ENCODE measurements at places on chromosomes 7 and 10.
A peak's percentile ranks its signal among the peaks of the same experiment; 100 is the strongest.

GRCh38 chr7:191981-192649 lies at the start of gene FAM20C:
Gene FAM20C (plus strand): TSS chr7:192571. CDS start chr7:193200, 629 bp downstream.
- peak; percentile 79 for DNase-seq

- no peak for DNase-seq
Observed at GRCh38 chr7:7707246-7707645, 11.2 kb downstream of the RPA3 start.

DNA sequence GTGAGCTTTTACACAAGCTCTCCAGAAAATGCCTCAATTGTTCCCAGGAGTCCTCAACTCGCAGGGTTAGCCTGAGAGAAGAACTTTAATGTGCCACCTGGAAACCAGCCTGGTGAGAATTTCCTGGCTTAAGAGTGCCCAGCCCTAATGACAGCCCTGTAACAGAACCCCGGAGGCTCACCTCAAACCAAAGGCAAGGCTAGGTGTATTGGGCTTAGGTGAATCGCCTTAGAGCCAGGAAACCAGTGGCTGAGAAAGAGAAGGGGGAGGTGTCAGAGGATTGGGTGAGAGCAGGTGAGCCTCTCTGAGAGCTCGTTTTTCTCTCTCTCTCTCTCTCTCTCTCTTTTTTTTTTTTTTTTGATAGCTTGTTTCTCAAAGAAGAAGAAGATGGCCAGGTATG lies 7.3 kb downstream of the OCM2 start:
- DNase-seq, result no peak

DNA sequence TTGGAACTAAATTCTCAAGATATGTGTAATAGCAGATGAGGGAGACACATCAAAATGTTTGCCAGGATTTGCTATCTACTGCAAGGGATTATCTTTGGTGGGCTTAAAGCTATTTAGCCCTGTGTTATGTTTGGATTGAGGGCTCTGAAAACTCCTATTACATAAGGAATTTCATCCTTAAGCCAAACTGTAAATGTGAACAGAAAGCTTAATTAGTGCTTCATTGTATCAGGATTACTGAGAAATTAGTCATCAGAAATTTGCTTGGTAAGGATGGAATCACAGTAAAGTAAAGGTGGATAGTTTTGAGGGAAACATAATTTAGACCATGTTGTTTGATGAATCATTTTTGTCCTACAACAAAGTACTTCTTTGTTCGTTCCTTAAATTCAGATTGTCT lies 8.3 kb downstream of the ANKRD7 start:
- peak; percentile 46 for DNase-seq

- no peak for DNase-seq
Observed at GRCh38 chr7:91107460-91107859, 156.8 kb upstream of the FZD1 start.

DNA sequence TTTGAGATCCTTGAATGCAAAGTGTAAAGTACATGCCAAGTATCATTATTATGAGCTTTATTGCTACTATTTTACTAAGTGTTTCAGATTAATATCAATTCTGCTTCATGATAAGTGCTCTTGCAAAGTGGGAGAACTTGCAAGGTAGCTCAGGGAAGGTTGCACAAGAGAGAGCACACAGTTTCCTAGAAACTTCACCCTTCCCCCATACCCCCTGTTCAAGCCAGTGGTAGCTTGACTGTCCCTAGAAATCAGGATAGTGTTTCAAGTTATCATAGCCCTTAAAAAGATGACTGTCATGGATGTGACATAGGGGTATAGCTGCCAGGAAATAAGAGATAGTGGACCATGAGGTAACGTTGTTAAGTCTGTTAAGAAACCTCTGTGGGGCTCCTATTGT lies 251.5 kb downstream of the TRIL start:
- no peak for DNase-seq

GRCh38 chr7:133931053-133931452 lies 196.1 kb upstream of the LRGUK start:
- peak; percentile 8 for DNase-seq

DNA sequence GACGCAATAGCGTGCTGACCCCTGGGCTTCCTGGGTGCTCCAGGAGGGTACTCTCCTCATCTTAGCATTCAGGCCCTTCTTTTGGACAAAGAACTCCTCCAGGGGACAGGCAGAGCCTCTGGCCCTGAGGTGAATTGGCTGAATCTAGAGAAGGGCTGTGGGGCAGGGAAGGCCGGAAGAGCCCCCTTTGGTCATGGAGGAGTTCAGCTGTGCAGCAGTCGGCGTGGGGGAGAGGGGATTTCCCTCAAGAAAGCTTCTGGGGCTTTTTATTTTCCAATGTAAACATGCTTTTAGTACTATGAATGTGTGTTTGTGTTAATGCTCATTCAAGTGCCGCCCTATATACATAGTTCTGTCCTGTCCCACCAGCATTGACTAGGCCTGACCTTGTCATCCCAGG lies 38.8 kb downstream of the FIGNL1 start:
- DNase-seq, result no peak

DNA sequence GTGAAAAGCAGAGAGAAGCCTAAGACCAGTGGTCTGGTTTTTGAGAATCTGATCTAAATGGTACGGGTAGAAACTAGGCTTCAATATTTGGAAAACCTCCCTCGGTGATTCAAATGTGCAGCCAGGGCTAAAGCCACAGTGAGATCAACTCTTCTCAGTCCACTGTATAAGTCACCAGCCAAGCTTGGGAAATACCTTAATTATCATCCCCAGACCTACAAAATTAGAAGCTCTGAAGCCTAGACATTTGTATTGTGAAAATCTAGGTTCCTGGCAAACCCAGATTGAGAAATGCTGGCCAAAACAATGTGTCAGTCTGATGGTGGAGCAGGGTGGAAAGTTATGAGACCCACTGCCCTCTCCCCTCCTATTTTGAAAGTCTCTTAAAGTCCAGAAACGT lies 131.7 kb downstream of the DGKI start:
- DNase-seq, result no peak

GRCh38 chr7:136555933-136556332 lies 312.5 kb upstream of the CHRM2 start:
- no peak for DNase-seq

GRCh38 chr7:151699928-151700319 lies 177.0 kb downstream of the PRKAG2 start:
- DNase-seq, result peak; percentile 77

- no peak for DNase-seq
Observed at GRCh38 chr7:47788083-47788482, 160.2 kb downstream of the PKD1L1 start.

- DNase-seq, result no peak
Observed at GRCh38 chr10:59907537-59907917, 1.2 kb upstream of the CCDC6 start.

Data from fibroblast of skin of right biceps (primary cell).